ENCODE measurements at places on chromosomes 3 and 15. TPM values are rescaled to one million over a fixed set of nuclear protein-coding genes. Genes with fewer than 3 reads are reported as not detected.

EPHB1 gene
- 49.5 TPM for polyA plus RNA-seq

DNA sequence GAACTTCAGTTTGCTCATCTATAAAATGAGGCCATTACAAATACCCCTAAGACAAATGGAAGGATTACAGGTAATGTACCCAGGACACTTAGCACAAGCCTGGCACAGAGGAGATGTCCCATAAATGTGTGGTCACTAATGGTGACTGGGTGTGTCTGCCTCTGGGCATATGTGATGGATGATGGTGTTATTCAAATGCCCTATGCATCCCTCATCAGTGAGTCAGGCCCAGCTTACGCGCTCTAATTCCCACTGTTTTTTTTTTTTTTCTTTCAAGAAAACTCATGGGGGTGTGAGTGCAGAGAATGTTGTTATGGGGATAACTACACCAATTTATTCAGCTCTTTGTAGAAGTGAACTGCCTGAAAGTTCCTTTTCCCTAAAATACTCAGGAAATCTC lies 23.6 kb upstream of the KIF23 start:
- DNase-seq = no peak

GRCh38 chr3:115804713-115805119 lies 181.4 kb downstream of the GAP43 start:
- DNase-seq = no peak

DNA sequence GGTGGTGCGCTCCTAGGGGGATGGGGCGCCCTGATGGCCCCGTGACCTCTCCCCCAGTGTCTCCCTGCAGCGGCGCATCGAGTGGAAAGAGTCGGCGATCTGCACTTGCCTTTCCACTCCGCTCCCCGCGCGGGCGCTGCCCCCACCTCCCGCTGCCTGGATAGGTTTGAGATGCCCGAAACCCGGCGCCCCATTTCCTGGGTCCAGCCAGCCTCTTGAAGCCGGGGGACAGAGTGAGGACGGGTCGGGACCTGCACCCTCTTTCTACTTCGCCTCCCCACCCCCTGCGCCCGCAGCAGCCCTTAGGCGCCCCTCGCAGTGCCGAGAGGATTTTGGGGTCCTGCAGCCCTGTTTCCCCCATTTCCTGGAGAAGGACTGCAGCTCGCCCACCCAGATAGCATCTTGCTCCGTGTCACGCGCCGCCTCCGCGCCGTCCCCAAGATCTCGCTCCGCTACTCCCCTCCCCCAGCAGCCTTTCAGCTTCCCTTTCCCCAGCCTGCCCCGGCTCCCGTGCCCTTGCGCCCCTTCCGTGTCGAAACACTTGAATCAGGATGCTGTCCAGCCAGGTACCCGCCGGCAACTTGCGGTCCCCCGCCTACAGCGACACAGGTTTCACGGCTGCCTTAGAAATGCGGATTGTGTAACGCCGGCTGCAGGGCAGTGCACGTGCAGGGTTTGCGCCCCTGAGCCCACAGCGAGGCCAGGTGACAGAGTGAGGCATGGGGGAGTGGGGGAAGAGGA lies 519 bp downstream of the ABHD6 start:
- no peak for DNase-seq

- DNase-seq = no peak
Observed at GRCh38 chr3:184766555-184767261, 45.3 kb upstream of the VPS8 start.

PLA2G4E gene
- polyA plus RNA-seq = 2.0 TPM

GRCh38 chr3:177683586-177683985 lies 486.3 kb upstream of the TBL1XR1 start:
- no peak for DNase-seq

All from forelimb muscle (tissue), 1 donor.